G401 (cell line): ENCODE measurements at places on chromosomes 3 and 15.

DNA sequence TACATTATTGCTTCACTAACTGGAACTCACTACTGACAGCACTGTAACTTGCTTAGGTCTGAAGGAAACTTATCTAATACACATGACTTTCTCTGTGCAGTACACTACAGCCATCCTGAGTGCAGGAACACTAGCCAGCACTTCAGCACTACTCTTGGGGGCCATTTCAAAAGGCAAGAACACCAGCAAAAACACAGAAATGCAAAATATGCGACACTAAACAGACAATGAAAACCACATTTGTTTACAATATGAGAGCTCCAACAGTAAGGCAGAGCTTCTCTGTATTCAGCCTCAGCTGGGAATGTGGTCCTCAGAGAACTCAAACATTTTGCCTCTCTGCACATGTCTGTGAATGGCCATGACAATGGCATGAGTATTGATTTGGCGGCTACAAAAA lies 109.6 kb downstream of the ARRDC4 start:
- no peak for DNase-seq

GRCh38 chr3:183883291-183884096 lies 1.2 kb downstream of the PARL start:
- DNase-seq, result no peak

GRCh38 chr3:2765002-2765579 lies 345.1 kb downstream of the IL5RA start:
- peak; percentile 68 for DNase-seq

GRCh38 chr3:190361791-190362190 lies 26.2 kb upstream of the CLDN16 start:
- no peak for DNase-seq

DNA sequence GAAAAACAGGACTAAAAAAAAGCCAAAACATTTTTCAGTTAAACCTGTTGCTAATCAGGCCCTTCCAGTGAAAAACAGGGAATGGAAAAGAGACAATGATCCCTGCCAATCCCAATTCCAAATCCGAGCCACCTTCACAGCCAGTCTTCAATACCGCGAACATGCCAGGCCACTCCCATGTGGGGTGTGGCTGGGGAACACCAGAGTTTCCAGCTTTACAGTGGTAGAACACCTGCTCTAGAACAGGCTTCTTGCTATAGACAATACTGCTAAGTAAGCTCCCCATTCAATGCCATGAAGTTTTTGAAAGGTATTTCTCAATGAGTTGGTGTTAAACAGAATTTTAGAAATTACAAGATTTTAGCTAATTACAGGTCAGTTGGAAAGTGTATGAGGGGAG lies 228.3 kb downstream of the ATP8B4 start:
- DNase-seq, result no peak
